ENCODE measurements at places on chromosomes 4 and X.

DNA sequence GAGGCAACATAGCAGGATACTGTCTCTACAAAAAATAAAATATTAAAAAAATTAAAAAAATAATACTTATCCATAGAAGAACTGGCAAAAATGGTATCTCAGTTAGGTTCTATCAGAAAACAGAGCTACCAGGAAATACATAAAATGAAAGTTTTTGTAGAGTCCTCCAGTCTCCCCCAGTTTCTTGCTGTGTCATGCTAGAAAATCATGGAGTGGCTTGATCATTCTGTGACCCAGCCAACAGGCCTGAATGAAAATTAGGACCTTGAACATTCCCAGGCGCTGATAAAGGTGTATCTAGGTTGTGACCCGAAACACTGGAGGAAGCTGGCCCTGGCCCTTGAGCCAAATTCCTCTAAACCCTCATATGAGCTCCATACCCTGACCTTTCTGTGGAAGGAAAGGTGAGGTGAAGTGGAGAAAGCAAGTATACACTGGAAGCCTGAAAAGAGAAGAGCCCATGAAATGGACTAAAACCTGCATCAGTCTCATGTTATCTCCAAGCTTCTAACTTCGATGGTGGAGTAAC is 652 bp downstream of the SMIM9 start:
- DNase-seq = no peak

GRCh38 chr4:167616476-167616875 is 382.2 kb upstream of the SPOCK3 start:
- no peak for DNase-seq

- no peak for DNase-seq
Measured at GRCh38 chr4:7581477-7581876, 146.7 kb upstream of the PSAPL1 start.

- no peak for DNase-seq
Measured at GRCh38 chr4:44916411-44916810, 190.1 kb upstream of the GNPDA2 start.

GRCh38 chr4:25879991-25880651 is 17.3 kb upstream of the SEL1L3 start:
- DNase-seq = no peak

DNA sequence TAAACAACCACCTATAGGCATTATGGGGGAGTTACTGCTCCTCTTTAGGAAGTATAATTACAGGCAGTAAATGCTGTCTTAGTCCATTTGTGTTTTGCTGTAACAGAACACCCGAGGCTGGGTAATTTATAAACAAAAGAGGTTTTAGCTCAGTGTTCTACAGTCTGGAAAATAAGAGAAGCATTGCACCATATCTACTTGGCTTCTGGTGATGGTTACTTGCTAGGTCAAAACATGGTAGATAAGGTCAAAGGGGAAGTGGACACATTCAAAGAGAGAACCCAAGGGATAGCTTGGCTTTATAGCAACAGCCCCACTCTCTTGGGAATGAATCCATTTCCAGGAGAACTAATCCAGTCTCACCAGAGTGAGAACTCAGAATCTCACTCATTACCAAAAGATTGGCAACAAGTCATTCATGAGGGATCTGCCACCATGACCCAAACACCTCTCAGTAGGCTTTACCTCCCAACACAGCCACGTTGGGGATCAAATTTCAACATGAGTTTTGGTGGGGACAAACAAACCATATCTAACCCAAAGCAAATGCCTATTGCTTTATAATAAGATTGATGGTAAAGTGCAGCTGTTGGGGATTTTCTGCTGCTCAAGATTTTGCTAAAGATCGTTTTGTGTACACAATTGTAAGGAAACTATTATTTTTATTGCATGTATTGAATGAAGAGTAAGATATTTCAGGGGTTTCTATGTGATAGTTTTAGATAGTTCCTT is 32.6 kb downstream of the STAG2 start:
- DNase-seq = no peak

- no peak for DNase-seq
Measured at GRCh38 chr4:78020677-78021076, 36.4 kb upstream of the FRAS1 start.

DNA sequence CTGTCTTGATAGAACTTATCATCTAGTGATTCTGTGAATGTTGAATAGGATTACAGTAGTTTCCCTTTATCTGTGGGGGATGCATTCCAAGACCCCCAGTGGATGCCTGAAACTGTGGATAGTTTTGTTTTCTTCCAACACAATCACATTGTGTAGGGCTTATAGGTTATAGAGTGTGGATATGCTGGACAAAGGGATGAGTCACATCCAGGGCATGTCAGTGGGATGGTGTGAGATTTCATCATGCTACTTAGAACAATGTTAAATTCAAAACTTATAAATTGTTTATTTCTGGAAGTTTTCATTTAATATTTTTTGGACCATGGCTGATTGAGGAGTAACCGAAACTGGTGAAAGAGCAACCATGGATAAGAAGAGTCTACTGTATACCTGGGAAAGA is 432.3 kb upstream of the ATOH1 start:
- no peak for DNase-seq

DNA sequence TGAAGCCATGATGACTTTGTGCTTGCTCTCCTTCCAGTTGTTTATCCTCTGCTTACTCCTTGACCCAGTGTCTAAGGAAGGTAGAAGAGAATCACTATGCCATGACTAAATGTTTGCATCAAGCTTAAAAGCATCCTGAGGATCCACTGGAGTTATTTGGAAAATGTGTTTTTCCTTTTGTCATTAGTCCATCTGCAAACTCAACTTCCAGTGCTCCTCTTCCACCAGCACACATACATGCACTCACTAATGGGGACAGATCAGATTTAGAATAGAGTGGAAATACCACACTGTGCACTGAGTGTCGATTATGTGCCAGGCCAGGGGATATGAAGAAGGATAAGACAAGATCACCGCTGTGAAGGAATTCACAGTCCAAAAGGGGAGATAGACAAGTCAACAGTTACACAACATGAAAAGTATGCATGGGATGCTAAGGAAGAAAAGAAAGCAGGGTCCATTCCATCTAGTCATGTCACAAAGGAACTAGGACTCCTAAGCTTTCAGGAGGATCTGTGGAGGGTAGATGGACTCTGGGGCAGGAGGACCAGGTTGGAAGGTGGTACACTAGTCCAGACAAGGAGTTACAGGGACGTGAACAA is 1.9 kb downstream of the OCIAD2 start:
- no peak for DNase-seq

GRCh38 chrX:10110984-10111363 is 45.8 kb upstream of the CLCN4 start:
- no peak for DNase-seq

DNA sequence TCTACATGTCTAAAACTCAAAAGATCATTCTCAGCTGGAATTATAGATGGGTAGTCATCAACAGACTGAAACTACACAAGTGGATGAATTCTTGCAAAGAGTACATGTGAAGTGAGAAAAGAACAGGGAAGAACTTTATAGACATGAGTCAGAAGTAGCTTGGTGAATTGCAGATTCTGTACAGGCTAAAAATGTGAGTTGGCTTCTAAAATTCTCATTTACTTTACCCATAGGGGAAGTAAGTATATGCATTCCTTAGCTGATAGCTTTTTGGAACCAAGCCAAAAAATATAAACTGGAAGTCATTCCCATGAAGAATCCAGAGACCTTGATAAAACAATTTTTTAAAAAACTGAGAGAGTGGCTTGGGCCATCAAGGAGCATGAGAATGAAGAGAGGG is 584.2 kb upstream of the FTHL17 start:
- no peak for DNase-seq

- no peak for DNase-seq
Measured at GRCh38 chrX:23844502-23845138, 61.6 kb downstream of the SAT1 start.

GRCh38 chr4:139745111-139745639 is 79.6 kb downstream of the MGST2 start:
- DNase-seq = no peak

GRCh38 chrX:67892401-67892800 is 348.6 kb downstream of the AR start:
- no peak for DNase-seq

- DNase-seq = peak; percentile 10
Measured at GRCh38 chr4:63717384-63717783, 691.9 kb downstream of the TECRL start.

GRCh38 chrX:17644001-17644400 is 93.3 kb upstream of the SCML1 start:
- no peak for DNase-seq

DNA sequence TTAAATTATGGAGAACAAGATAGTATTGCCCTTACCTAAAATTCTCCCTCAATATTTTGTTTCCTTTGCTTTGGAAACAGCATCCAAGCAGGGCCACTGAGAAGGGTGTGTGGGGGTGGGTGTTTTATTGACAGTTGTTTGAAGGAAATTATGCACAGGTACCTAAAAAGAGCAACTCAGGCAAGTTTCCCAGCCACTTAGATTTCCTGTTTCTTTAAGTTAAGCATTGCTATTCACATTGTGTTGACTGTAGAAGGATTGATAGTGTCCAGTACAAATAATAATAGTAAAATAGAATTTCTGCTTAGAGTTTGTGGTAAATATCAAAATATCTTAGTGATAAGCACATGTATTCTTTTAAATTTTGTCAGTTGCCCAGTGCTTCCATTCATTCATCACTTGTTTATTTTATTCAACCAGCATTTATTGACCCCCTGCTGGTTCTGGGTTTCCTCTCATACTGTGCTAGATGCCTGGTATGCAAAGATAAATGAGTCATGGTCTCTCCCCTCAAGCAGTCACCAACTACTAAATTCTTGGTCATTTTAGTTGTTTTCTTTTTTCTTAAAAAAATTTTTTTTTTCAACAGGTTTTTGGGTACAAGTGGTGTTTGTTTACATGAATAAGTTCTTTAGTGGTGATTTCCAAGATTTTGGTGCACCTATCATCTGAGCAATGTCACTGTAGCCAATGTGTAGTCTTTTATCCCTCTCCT is 50.0 kb downstream of the GALNT7 start:
- no peak for DNase-seq

DNA sequence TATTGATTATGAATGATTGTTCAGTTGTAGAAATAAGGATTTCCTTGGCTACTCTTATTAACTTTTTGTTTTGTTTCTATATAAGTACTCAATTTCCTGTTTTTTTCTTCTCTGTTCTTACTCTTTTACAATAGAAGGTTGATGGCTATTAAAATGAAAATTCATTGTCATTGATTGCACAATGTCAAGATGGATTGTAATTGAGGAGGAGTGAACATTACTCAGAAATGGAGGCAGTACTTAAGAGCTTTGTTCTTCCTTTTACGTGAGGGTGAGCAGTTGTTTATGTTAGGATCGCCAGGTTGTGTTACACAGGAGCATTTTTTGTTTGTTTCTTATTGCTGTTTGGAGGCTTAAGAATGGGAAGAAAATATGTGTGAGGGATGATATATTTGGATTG is 2062.4 kb downstream of the ARAP2 start:
- DNase-seq = no peak

GRCh38 chr4:35500812-35501211 is 743.5 kb downstream of the ARAP2 start:
- no peak for DNase-seq

DNA sequence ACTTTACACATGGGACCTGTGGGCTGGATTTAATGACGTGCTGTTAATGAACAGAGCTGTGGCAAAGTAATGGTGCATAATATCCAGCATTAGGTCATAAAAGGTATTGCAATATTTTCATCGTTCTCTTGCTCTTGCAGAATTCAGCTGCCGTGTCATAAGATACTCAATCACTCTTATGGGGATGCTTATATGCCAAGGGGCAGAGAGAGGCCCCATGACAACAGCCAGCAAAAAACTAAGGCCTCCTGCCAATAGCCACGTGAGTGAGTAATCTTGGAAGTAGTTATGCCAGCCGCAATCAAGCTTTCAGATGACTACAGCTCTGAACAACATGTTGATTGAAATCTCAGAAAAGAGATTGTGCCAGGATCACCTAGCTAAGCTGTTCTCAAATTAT is 616.9 kb downstream of the FSTL5 start:
- no peak for DNase-seq

- no peak for DNase-seq
Measured at GRCh38 chrX:17030092-17030491, 83.6 kb downstream of the REPS2 start.

DNA sequence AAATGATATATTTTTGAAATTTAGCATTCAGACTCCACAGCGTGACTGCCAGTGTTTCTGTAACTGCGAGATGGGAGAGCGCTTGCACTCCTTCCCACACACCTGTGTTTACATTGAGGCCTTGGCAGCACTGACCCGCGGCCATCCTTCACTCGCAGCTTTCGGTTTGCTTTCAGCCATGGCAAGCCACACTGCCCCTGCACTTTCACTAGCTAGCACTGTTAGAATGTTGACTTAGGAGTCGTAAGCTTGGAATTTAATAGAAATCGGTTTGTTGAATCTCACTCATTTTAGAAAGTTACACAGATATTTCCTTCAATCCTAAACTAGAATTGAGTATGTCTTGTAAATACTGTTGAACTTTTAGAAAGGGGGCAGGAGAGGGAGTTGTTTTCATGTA is 136.2 kb downstream of the CFAP299 start:
- peak; percentile 92 for DNase-seq

GRCh38 chr4:7672601-7673000 is 237.9 kb upstream of the PSAPL1 start:
- DNase-seq = no peak

GRCh38 chrX:129700536-129700935 is 38.2 kb upstream of the XPNPEP2 start:
- no peak for DNase-seq

DNA sequence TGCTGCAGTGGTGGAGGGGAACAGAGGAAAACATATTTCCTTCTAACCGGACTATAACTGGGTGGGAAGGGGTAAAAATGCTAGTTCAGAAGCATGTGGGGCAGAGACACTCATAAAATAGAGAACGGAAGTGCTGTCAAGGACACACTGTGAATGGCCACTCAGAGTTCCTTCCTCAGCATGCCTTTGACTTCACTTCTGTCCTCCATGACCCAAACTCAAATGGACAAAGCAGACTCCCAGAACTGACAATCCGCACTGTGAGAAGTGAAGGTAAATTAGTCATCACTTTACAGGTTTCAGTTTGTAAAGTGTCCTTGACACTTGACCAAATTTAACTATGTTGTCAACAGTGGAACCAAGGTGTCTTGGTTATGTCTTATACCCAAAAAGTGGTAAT is 30.2 kb upstream of the ELF2 start:
- DNase-seq = no peak

- DNase-seq = no peak
Measured at GRCh38 chr4:76984788-76985211, 35.2 kb downstream of the SEPTIN11 start.

- no peak for DNase-seq
Measured at GRCh38 chr4:37991623-37992410, 31.6 kb downstream of the PTTG2 start.

Data from SHP77 (cell line).